ENCODE measurements at places on chromosomes 7 and 10. TPM values are rescaled to one million over a fixed set of nuclear protein-coding genes. Genes with fewer than 3 reads are reported as not detected.

Gene SHOC2
- 30.2 TPM for total RNA-seq

GRCh38 chr10:34547291-34547690, 267.8 kb downstream of the PARD3 start:
- no peak for DNase-seq

DNA sequence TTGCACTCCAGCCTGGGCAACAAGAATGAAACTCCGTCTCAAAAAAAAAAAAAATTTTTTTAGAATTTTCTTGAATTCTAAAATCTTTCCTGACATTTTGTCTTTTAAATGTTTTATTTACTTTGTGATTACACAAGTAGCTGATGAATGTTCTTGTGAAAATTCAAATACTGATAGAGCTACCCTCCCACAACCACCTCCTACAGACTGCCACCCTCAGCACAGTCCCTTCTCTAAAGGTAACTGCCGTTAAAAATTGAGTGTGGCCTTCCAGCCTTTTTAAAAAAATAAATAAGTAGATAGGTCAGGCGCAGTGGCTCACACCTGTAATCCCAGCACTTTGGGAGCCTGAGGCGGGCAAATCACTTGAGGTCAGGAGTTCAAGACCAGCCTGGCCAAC, 15.1 kb downstream of the ENO4 start:
- no peak for DNase-seq

GRCh38 chr7:73984481-73985205, 43.3 kb upstream of the ELN start:
- no peak for DNase-seq

DNA sequence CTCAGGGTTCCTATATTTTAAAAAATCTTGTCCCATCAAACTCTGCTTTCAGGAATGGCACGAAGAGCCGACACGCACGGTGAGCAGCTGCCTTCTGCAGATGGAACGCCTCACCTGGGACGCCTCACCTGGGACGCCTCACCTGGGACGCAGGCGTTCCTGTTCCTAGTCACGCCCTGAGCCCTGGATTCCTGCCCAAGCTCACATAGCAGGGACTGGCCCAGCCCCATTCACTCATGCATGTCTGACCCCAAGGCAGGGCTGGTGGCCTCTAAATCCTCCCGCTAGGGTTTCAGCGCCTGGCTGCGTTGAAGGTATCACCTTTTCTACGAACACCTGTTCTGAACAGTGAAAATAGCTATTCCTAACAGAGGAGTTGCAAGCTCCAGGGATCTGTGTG, 49.8 kb downstream of the CARD11 start:
- DNase-seq, result no peak

- DNase-seq, result no peak
These were observed 579.0 kb downstream of the PHTF2 start for GRCh38 chr7:78377532-78377931.

DNA sequence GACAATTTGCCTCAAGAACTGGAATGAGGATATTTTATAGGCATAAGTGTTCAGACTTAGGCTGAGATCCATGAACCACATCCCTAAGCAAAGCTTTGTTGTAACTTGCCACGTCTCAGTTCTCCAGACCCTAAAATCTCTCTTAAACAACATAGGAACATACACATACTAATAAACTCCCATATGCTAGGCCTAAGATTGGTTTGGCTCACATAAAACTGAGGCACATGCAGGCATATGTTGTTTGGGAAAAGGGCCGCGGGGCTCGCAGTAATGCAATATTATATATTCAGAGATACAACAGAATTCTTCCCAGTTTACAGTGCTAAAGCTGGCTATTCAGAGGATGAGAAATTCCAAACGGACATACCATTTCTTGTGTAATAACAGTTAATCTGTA, 61.0 kb downstream of the DOCK4 start:
- DNase-seq, result no peak

DNA sequence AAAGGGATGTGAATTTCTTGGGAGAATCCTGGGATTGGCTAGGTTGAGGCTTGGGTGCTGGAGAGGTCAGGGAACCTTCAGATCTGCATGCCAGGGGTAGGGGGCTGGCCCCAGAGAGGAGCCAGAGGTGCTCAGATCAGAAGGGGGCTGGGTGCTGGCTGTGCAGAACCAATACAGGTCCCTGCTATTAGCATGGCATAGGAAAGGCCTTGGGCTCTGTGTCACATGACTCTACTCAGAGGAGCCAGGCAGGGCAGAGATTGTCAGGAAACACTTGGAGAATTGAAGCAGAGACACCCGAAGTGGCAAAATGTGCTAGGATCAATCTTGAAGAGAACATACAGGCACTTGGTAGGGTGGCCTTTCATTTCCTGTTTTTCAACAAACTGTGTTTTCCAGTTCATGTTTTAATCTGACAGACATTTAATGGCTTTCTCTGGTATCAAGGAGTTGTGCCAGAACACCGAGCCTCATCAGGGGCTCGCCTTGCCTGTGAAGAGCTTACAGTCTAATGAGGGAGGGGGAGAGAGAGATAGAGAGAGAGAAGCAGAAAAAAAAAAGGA, 498.9 kb downstream of the RPS24 start:
- DNase-seq, result no peak

GRCh38 chr7:105748701-105749100, 127.7 kb downstream of the ATXN7L1 start:
- no peak for DNase-seq

GRCh38 chr10:76763376-76763775, 874.2 kb downstream of the KCNMA1 start:
- DNase-seq, result no peak

GRCh38 chr7:86947929-86948328, 111.5 kb downstream of the ELAPOR2 start:
- DNase-seq, result no peak

Measured in H1 (cell line).